ENCODE measurements at places on chromosomes 2 and 18.

DNA sequence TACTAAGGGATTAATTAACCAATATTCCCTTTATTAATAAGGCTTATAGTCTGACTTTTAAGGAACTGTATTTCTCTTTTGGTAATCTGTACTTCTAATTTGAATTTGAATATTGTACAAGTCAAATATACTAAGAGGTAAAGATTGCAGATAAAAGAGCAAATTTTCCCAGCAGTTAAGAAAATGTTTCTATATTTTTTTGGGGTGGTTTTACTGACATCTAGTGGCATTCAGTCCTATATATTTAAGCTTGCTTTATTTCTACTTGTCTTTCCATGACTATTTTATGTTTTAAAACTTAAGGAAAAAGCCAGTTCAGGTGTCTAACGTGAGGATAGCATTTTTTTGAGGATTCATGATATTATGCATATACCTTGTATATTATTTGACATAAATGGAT lies 41.6 kb downstream of the TDRD15 start:
- DNase-seq = peak; percentile 21

GRCh38 chr2:170740660-170741059 lies 25.5 kb downstream of the SP5 start:
- no peak for DNase-seq

DNA sequence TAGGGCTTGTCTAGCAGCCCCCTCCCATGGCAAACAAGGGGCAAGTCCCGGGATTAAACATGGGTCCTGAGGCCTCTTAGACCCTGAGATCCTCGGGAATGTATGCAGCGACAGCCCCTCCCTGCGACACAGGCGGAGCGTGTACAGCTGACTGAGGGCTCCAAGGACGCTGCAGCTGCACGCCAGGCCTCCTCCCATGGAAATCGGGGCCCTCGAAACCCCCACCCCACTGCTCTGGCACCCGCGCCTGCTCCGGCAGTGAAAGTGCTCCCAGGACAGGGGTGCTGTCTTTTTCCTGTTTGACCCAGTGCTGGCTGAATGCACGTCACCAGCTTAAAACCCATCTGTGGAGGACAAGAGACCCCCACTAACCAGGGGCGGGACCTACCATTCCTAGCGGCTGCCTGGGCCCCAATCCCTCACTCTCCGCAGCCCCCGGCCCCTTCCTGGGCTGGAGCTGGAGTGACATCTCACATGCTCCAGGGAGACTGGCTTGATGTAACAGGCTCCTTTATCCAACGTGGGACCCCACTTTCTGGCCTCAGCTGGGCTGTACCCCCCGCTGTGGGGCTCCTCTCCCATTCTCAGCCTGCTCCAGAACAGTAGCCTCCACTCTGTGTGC lies 247.7 kb downstream of the TWIST2 start:
- no peak for DNase-seq

- DNase-seq = no peak
Observed at GRCh38 chr2:29528891-29529520, 392.4 kb downstream of the ALK start.

DNA sequence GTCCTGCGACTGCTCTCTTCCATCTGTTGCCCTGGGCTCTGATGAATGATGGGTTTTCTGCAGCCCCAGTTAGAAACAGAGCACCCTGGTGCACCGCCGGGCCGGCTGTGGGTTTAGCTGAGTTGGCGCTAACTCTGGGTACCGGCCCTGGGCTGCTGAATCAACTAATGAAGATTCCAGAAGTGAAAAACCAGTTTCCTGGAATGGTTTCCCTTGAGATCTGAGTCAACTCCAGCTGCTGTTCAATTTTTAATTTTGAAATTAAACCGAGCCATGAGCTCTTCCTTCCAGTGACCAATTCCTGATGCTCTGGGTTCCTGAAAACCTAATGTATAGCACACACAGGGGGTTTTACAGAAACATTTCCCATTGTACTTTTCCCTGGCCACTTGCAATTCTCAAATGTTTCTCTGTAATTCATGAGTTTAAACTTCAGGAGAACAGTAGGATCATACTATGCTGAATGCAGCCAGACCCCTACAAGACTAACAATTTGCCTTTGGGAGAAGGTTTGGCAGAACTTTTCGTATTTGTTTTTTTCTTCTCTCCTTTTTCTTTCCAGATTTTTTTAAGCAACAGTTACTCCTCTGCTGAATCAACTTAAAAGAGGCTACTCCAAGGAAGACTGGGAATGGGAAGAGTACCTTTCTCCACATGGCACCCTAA lies 5.5 kb downstream of the COL6A3 start:
- no peak for DNase-seq

- no peak for DNase-seq
Observed at GRCh38 chr2:128289439-128289838, 29.2 kb downstream of the HS6ST1 start.

- no peak for DNase-seq
Observed at GRCh38 chr2:6835467-6835866, 30.2 kb downstream of the CMPK2 start.

GRCh38 chr2:100731535-100731981 lies 88.4 kb upstream of the NPAS2 start:
- DNase-seq = no peak

DNA sequence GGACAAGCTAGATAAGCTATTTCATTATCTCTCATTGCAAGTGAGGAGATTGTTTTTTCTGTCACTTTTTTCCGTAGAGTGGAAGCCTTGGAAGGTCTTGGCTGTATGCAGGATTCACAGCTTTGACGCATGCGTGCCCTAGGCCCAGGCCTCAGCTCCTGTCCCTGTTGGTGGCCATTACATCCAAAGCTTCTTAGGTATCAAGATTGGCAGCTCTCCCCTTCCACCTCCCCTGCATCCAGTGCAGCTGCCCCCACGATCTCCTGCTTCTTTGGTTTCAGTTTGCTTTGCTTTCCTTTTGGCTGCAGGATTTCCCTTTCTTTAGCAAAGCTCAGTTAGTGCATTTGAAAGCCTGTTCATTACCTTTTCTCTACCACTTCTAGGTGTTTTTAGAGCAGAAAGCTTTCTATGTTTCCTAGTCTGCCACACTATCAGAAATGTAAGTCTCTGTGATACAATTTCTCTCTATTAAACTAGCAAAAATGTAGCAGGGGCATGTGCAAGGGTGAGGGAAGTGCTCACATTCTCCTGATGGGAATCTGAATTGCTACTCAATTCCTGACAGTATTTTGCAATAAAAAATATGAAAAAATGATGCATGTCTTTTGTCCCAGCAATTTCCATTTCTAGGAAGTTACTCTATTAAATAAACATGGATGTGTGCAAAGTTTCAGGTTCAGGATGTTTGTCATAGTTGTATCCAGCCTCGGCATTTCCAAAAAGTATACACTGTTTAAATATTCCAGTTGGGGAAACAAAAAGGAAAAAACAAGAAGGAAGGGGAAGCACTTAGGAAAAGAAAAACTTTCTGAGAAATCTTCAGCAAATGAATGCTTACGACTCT lies 91.2 kb downstream of the LIPG start:
- no peak for DNase-seq

- no peak for DNase-seq
Observed at GRCh38 chr2:128735296-128735960, 416.8 kb upstream of the HS6ST1 start.

- DNase-seq = no peak
Observed at GRCh38 chr2:142150453-142150852, 19.6 kb upstream of the LRP1B start.

GRCh38 chr2:239369631-239370161 lies 31.1 kb downstream of the HDAC4 start:
- no peak for DNase-seq

- no peak for DNase-seq
Observed at GRCh38 chr2:119519057-119519408, 5.2 kb downstream of the SCTR start.

- DNase-seq = no peak
Observed at GRCh38 chr2:121527009-121527682, 3.5 kb upstream of the RNU4ATAC start.

DNA sequence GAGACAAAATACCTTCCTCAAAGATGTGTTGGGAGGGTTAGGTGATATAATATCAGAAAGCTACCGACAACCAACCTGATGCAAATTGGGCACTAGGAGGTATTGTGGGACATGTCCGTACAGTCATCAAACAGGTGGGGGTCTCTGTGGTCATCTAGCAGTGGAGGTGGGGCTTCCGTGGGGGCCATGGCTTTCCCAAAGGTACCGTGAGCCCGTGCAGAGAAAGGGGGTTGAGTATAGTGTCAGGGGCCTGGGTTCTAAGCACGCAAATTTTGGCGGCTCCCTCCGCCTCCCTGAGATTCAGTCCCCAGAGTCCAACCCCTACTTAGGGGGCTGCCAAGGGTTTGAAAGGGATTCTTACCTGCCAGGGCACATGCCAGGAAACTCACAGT lies 32.6 kb downstream of the HJURP start:
- no peak for DNase-seq

DNA sequence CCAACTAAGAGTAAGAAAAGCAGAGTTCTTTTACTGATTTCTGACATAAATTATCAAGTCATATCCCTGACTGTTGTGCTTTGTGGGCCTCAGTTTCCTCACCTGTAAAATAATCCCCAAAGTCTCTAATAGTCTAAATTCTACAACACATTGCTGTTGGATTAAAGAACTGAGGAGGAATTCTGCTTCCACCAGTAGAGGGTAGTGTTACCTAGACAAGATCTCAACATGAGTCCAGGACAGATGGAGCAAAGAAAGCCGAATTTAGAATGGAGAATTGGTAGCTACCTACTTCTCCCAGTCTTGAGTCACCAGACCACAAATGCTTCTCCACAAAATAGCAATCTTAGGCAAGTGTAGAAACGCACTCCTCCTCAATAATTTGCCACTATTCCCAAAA lies 462.5 kb upstream of the FSHR start:
- DNase-seq = peak; percentile 60

DNA sequence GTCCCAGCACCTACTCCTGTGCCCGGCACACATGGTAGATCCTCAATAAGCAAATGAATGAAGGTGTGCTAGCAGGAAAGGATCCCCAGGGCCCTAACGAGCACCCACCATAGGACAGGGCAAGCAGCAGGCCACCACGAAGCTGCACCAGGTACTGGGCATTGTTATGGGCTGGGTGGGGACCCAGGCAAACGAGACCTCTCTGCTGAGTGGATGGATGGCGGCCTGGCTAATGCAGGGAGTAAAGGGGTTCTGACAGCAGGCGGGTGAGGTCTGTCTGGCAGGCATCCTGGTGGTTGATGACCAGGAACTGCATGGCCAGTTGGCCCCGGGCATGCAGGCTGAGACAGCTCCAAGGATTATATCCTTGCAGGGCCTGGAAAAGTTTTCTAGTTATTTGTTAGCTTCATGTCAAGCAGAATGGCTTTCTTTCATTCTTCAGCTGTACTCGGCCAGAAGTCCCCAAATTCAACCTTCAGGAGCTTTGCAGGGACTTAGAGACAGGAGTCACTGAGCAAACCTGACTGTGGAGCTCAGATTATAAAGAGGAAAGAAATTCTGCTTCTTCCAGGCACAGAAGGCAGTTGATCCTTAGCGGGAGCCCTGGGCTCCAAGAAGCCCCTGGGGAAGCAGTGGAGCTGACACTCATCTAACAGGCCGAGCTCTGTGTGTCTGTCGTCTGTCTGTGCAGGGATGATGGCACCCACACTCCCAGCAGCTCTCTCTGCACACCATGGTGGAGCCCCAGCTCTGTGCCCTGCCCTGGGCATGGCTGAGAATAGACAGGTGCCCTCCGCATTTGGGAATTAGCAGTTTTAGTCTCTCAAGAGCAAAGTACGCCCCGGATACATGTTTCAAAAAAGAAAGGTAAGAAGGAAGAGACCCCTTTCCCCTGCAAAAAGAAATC lies 51.2 kb downstream of the SDC1 start:
- DNase-seq = no peak

DNA sequence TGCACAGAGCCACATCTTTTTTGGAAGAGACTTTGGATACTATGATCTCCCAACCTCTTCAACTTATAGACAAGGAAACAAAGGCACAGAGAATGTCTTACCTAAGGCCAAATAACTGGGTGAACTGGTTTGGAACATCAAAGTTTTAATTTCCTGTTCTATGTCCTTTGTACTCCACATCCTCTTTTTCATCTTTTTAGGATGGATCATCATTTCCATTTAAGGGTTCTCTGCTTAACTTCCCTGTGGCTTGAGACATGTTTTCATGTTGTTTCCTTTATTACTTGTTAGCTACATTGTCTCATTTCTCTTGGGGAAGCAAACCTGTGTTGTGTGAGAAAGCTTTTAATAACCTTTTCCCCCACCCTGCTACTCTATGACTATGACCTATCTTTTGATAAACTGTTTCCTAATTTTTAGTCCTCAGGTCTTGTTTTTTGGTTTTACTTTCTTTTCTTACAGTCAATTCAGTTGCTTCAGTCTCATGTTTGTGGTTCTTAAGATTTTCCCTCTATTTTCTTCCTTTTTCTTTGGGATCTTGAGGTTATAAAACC lies 22.5 kb upstream of the RMND5A start:
- DNase-seq = peak; percentile 16

DNA sequence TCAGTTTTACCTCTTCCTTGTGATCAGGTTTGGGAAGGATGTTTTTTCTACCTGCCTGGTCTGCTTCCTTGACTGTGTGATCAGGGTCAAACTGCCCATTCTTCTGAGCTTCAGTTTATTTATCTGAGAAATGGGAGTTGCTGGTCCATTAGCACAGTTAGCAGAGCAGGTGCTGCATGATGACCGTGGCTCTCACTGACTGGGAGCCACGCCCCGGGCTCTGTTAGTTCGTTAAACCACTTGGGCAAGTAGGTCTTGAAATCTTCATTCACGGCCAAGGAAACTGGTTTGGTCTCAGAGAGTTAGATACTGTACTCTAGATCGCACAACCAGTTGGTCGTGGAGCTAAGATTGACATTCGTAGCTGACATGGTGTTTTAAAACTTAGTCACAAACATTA lies 41.7 kb downstream of the INPP5D start:
- no peak for DNase-seq

GRCh38 chr2:219332542-219332941 lies at the start of gene RESP18:
TSS of gene RESP18 (minus strand) at chr2:219332744.
- DNase-seq = no peak

DNA sequence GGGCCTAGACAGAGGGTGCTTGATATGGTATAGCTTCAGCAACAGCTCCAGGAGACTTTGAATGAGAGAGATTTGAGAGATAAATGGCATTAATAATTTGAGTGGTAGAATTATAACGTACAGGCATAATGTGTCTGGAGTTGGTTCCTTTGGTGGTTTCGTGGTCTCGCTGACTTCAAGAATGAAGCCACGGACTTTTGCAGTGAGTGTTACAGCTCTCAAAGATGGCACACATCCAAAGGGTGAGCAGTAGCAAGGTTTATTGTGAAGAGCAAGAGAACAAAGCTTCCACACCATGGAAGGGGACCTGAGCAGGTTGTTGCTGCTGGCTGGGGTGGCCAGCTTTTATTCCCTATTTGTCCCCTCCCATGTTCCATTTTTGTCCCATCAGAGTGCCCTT lies 23.1 kb downstream of the PDCD1 start:
- no peak for DNase-seq

DNA sequence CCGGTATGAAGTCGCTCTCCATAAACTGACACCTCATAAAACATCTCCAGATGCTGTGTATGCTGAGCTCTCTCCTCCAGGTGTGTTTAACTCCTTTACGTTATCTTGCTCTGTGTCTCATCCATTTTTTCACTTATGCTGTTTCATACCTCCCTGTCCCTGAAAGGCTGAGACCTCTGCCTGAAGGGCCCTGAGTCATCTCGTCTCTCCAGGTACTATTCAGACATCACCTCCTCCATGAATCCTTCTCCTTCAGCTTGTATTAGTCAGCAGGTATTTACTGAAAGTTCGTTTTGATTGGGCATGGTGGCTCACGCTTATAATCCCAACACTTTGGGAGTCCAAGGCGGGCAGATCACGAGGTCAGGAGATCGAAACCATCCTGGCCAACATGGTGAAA lies 244.5 kb upstream of the EPHA4 start:
- no peak for DNase-seq
